Foreskin keratinocyte (primary cell): ENCODE measurements at places on chromosomes 6 and 20. TPM values are rescaled to one million over a fixed set of nuclear protein-coding genes. Genes with fewer than 3 reads are reported as not detected.

ULBP1 gene
- total RNA-seq = 1.9 and 6.4 TPM in 2 replicates

FOXO3 gene
- total RNA-seq = 23.3 and 24.0 TPM in 2 replicates

DNA sequence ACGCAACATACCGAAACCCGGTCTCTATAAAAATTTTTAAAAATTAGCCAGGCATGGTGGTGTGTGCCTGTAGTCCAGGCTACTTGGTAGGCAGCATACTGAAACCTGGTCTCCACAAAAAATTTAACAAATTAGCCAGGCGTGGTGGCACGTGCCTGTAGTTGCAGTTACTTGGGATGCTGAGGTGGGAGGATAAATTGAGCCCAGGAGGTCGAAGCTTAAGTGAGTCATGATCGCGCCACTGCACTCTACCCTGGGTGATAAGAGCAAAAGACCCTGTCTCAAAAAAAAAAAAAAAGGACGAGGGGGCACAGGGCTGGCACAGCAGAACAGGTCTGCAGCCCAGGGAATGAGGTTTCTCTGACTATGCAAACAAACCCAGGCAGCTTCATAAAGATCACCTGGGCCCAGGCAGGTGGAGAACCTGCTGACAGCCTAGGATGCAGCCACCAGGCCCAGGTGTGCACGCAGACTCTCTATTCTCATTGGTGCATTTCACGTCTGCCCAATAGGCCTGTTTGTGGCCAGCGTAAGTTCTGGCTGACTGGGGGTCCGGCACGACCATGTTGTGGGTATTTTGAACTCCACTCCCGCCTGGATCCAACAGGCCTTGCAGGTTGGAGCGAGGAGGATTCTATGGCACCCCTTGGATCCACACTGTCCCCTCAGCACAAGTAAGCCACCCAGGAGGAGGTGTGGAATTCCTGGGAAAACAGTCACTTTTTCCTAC lies 204.5 kb downstream of the PREX1 start:
- no peak for DNase-seq

DNA sequence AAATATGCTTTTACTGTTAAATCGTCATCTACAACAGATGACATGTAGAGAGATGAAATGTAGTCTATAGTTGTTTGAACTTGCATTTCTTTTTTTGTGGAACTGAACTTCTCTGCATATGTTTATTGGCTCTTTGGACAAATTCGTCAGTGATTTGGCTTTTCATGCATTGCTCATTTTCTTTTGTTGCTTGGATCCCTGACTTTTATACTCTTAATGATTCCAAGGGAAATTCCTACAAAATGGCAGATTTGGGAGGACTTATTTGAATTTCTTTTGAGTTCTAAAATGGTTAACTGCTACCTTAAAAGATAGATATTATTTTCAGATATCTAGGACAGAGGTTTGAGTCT lies 65.4 kb downstream of the UTRN start:
- no peak for DNase-seq

GRCh38 chr20:50799890-50800550 lies 5.2 kb downstream of the BCAS4 start:
- DNase-seq = no peak

DNA sequence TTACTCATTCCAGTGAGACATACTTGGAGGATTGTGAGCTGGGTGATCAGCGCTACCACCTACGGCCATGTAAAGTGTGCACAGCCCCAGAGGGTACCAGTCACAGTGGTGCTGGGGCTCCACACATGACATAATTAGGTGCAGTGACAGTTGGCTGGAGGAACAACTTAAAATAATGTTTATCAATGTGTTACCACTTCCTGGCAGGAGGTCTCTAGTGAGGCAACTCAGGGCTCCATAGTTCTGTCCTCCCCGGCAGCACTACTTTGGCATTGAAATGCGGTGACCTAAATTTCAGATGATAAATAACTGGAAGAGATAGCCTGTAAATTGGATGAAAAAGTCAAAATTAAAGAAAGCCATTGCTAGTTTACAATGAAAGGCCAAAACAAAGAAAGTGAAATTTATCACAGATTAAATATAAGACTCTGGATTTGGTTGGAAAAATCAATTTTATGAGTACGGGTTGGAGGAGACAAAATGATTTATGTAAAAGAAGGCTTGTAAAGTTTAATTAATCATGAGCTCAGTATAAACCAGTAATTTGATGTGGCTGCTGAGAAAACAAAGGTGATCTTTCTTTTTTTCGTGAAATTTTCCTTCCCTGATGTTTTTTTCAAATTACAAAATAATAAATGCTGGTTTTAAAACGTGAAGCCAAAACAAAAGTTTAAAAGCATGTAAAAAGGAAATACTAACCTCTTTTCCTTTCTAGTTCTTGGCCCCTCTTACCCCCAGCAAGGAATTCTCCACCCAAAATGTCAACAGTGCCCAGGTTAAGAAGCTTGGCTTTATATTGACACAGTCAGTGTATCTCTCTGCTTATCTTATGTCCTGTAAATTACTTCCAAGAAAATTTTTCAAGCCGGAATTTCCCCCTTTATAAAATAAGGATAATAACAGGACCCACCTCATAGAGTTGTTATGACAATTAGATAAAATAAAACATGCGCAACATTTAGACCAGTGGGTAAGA lies 126.7 kb upstream of the NOX3 start:
- no peak for DNase-seq

SOBP gene
- not detected in 2 replicates for total RNA-seq

NKAPL gene
- total RNA-seq = 1.3 and 1.7 TPM in 2 replicates

CENPW gene
- 39.2 and 50.7 TPM in 2 replicates for total RNA-seq

DNA sequence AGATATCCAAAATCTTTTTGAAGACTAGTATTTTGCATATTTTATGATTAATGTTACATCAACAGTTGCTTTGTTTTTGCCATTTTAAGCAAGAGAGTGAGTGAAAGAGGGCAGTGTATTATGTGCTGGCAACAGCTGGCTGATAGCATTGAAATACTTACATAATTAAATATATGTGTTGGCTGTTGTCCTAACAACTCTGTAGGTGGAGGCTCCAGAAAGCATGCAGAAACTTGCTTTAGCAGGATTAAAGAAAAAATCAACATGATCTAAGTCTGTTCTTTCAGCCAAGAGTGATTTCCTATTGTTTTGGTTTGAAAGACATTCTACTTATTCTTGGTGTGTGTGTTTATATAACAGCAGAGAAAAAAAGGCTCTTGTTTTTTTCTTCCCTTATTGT lies 127.5 kb downstream of the CDKAL1 start:
- peak; percentile 77 for DNase-seq

DNA sequence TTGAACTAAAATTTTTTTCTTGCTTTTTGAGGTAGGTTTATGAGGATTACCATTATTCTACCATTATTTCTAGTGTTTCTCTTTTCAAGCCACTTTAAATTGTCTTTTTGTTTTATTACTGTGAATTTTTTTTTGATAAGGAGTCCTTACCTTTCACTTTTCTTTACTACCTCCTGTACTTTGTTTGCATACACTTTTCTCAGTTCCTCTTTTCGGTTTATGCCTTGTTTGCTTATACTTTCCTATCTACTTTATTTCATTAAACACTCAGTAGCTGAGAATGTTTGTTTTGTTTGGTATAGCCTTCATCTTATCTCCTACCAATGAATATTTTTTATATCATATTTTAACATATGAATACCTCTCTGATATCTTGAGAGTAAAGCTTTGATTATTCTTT lies 147.9 kb downstream of the TFAP2B start:
- DNase-seq = no peak

MUC21 gene
- not detected in 2 replicates for total RNA-seq

DNA sequence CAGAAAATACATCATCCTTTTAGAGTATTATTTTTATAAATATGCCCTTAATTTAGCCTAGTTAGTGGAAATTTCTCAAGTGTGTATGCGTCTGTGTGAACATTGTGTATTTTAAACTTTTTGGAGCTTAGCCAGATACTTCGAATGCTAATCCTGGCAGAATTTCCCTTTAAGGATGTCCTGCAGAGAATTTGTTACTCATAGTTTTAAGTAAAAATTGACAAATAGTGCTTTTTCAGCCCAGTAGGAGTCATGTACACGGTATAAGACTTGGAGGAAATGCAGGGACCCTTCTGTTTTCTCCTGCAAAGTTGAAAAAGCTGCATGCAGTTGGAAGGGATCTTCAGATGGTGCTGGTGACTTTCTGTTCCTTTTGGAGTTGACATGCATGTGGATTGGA lies at the start of gene FHL5:
Gene FHL5, plus strand, starts transcription at position 243 of the 400 bp plus-strand sequence. CDS start 40,486 bp downstream, outside the sequence.
- DNase-seq = no peak

TRIM10 gene
- total RNA-seq = not detected in 2 replicates

HMGCLL1 gene
- total RNA-seq = not detected in 2 replicates

- no peak for DNase-seq
These were observed 28.2 kb downstream of the ATXN1 start for GRCh38 chr6:16733085-16733484.

NKX2-4 gene
- not detected in 2 replicates for total RNA-seq

DNA sequence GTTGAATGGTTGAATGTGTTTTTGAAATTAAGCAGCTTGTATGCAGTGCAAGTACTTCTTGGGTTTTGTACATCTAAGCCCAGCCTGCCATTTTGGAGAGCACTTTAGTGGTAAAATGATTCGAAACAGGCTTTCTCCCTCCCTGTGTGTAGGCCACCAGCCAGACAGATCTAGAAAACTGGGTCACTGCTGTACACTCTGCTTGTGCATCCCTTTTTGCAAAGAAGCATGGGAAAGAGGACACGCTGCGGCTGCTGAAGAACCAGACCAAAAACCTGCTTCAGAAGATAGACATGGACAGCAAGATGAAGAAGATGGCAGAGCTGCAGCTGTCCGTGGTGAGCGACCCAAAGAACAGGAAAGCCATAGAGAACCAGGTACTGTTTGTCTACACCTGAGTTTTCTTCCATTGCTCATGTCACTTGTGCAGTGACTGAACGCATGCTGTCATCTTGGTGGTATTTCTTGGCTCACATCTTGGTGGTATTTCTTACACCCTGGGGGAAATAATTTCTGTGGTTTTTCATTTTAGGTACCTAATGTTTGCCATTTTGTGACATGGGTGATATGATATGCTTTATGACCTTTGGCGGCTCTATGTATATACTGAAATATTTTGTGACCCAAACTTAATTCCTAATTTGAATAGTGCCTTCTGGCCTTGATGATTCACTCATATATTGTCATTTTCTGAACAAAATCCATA lies 115.7 kb upstream of the CLDN20 start:
- no peak for DNase-seq

RAB44 gene
- total RNA-seq = 0.03 TPM in 1 of 2 replicates, not detected in the other

DNA sequence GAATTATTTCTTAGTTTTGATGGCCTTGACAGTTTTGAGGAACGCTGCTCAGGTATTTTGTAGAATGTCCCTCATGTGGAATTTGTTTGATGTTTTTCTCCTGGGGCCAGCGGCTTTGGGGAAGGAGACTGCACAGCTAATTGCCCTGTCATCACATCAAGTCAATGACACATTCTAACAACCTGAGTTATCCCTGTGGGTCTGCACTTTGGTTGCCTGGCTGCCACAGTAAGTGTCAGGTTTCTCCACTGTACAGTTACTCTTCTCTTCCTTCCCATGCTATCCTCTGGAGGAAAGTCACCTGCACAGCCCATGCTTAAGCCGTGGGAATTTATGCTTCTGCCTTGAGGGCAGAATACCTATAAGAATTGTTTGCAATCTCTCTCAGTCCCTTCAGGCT lies 1.4 kb upstream of the TREML4 start:
- DNase-seq = peak; percentile 13

SAPCD1 gene
- 2.4 and 3.1 TPM in 2 replicates for total RNA-seq

DNA sequence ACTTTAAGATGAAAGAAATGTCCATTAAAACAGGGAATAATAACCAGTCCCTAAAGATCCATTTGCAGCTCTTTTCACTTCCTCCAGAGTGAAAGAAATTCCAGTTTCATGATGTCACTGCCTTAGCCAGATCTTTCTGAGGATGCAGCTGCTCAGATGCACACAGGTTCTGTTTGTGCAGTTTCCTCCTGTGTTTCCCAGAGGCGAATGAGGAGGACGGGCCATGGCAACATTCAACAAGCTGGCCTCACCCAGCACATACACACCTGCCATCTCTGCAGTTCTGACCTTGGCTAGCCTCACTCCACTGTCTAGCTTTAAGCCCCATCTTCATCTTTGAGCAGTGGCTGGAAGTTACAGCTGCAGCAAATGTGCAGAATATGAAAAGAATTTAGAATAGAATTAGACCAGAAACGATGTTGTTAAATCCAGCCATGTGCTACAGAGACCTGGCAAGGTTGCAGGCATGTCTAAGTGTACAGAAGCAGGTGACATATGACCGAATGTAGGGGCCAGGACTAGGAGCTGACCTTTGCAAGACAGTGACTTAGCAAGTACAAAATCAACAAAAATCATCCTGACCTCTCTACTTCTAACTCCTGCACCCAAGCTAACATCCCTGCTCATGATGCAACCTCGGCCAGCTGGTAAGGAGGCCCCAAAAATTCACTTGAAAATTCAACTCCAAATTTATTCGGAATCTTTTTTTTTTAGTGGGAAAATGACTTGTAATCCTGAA lies 35.0 kb downstream of the FAM50B start:
- peak; percentile 52 for DNase-seq

DNA sequence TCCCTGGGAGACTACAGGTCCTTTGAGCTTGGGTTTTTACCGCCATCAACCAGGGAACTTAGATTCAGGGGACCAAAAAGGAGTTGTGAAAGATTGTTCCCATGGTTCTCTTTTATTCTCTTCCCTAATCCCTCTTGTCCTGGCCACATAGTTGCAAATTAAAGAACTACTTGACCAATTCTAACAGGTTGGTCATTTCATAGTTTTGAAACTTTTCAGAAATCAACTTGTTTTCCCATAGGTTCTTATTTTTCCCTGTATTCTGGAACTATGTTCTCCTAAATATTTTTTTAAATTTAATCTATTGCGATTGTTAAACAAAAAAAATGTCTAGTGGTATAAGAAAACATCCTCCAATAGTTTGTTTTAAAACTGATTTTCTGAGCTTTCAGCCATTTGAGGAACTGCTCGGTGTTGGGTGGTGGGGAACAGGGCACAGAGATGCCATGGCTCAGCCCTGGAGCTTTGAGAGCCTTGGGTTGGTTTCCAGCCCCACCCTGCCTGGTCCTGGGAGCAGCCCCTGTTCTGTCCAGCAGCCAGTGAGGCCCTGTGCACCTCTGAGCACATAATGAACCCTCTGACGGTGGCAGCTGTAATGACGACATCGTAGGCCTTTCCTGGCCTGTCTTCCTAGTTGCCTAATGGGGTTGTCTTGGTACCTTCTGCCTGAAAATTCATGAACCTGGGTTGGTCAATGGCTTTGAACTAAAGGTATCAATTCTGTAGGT lies 53.5 kb downstream of the TBC1D7 start:
- DNase-seq = no peak
